ENCODE measurements at places on chromosomes 4 and X. TPM values are rescaled to one million over a fixed set of nuclear protein-coding genes. Genes with fewer than 3 reads are reported as not detected.

- DNase-seq = peak; percentile 51
Observed at GRCh38 chr4:67700116-67700737, 728 bp downstream of the UBA6 start.

DNA sequence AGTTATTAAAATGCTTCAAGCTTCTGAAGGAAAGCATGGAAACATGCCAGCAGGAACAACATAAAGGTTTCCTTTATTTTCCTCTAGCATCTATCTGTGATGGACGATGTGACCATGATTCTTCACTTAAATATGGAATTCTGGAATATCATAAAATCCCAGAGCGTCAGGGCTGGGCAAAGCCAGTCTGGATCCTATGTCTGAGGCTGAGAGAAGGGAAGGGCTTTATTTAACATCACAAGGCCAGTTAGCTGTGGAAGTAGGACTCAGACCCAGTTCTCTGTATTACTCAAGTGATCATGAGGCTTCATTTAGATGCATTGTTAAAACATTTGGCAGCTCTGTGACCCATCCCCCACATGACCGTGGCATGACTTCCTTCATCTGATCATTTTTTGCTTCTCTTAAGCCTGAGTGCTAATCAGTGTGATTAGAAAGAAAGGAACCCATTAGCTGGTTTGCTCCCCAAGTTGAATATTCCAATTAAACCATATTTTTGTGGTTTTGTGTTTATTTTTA lies 40.9 kb upstream of the EOLA2 start:
- DNase-seq = no peak

- peak; percentile 16 for DNase-seq
Observed at GRCh38 chr4:130336585-130337217, 1240.7 kb downstream of the C4orf33 start.

GRCh38 chr4:40587351-40587750 lies 42.3 kb downstream of the RBM47 start:
- no peak for DNase-seq

- DNase-seq = no peak
Observed at GRCh38 chr4:73892966-73893365, 23.8 kb downstream of the CXCL1 start.

DNA sequence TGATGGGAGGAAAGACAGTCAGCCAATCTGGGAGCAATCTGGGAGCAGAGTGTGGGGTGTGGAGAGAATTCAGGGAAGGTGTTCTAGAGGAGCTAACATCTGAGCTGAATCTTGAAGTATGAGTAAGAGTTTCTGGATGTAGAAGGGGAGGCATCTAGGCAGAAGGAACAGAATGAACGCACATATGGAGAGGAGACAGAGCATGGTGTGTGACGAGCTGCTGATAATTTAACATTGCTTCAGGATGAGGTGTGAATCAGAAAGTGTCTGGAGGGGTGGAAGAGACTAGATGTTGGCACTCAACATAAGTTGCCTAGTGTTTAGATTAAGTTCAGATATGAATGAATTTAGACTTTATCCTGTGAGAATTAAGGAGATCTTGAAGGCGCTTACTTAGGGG lies 58.9 kb downstream of the CPE start:
- no peak for DNase-seq

- DNase-seq = no peak
Observed at GRCh38 chrX:138298268-138298667, 413.2 kb downstream of the FGF13 start.

GRCh38 chr4:173827707-173828106 lies 297.7 kb upstream of the HAND2 start:
- DNase-seq = peak; percentile 13

GRCh38 chrX:12330841-12331240 lies 192.6 kb downstream of the FRMPD4 start:
- DNase-seq = peak; percentile 40

- no peak for DNase-seq
Observed at GRCh38 chr4:172802032-172802431, 366.6 kb upstream of the GALNT7 start.

DNA sequence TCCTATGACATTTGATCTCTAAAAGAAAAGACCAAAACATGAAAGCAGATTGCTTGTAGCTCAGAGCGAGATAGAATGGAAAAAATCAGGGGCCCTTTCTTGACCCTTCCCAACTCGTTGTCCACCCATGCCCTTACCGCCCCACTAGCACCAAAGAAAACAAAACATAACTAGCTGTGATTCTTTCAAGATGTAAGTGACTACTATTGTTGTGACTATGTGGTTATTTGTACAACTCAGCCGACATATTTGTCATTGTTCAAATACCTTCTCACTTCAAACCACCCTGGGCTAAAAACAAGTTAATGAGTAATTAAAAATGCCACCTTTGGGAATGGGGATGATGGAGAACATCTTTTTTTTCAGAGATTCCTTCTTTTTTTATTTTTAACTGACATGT lies 171.2 kb upstream of the GPC4 start:
- DNase-seq = peak; percentile 2

- no peak for DNase-seq
Observed at GRCh38 chr4:180669680-180670079, 1573.5 kb upstream of the TENM3 start.

DNA sequence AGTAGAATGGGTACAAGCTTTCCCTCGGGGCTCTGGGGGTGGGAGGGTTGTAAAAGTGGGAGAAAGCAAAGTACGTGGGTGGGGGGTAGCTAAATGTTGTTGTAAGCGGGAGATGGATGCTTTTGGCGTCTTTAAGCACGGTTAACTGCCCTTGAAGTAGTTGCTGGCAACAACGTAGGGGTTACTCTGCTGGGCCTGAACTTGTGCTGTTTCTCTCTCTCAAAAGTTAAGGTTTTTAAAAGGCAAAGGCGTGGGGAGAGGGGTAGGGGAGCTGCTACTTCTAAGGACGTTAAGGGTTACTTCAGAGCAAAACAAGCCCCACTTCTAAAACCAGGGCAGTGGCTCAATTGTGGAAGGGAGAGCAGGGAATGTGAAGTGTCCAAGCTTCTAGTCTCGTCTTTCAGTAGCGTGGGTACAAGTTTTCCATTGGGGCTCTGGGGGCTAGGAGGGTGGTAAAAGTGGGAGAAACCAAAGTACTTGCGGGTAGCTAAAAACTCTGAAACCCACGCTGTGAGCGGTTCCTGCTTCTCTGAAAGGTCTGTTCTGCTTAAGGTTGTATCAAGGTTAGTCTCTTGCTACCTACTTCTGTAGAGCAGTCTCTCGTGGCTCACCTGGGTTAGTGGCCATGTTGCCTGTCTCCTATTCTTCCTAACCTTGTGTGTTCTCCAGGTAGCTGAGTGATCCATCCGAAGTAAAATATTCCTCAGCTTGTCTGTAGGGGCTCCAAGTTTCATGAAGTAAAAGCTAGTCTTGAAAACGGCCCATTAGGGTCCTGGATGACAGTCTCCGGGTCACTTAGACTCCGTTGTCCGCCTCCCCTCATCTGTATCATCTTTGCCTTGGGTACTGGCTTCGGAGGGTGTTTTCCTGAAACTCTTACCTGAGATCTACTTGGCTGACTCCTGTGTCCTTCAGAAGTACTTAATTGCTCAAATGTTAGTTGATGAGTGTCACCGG lies 1.7 kb upstream of the WDR1 start:
- no peak for DNase-seq

DNA sequence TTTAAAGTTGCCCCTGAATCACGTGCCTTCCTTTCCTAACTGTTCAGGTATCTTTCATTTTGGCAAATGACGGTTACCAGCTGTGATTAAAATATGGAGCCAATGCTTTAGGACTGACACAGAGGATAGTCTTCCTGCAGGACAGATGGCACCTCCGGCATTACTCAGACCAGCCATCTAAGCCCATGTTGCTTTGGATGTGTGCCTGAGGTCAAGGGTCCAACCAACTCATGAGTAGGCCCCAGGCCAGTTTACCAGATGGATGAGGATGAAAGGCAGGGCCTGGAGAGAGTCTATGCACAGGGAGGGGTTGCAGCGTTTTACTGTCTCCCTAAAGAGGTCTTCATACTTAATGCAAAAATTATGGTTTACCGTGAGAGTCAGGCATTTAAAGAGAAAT lies 174.0 kb upstream of the GATB start:
- DNase-seq = no peak

GRCh38 chr4:1591107-1591506 lies 93.0 kb downstream of the FAM53A start:
- no peak for DNase-seq

DNA sequence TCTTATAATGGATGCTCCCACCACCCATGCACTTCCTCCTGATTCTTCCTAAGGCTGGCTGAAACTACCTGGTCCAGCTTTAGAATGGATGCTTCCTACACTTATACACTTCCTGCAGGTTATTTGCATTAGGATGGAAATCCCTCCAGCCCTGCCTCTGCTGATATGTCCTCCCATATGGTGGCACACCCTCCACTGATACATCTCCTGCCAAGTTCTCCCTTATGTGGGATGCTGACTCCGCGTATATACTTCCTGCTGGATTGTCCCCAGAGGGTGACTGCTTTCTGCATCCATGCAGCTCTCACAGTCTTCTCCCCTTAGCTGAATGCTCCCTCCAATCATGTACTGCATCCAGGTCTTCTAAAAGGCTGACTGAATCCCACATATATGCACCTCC lies 254.6 kb upstream of the FAM47C start:
- no peak for DNase-seq

- DNase-seq = no peak
Observed at GRCh38 chrX:17933856-17934255, 72.8 kb upstream of the RAI2 start.

DNA sequence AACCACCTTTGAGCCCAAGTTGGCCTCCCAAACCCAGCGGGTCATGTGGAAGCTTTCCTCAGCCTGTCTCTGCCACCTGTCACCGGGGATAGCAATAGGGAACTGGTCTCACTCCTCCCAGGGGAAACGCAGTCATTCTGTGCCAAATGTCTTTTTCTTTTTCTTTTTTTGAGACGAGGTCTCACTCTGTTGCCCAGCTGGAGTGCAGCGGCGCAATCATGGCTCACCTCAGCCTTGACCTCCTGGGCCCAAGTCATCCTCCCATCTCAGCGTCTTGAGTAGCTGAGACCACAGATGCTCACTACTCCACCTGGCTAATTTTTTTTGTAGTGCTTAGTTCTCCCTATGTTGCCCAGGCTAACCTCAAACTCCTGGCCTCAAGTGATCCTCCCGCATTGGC lies 40.3 kb downstream of the MED28 start:
- DNase-seq = no peak

GRCh38 chr4:108342325-108342970 lies 173.7 kb upstream of the LEF1 start:
- no peak for DNase-seq

GRCh38 chr4:15912236-15912635 lies 26.3 kb downstream of the FGFBP1 start:
- no peak for DNase-seq

- no peak for DNase-seq
Observed at GRCh38 chr4:104967034-104967401, 179.7 kb upstream of the TET2 start.

DNA sequence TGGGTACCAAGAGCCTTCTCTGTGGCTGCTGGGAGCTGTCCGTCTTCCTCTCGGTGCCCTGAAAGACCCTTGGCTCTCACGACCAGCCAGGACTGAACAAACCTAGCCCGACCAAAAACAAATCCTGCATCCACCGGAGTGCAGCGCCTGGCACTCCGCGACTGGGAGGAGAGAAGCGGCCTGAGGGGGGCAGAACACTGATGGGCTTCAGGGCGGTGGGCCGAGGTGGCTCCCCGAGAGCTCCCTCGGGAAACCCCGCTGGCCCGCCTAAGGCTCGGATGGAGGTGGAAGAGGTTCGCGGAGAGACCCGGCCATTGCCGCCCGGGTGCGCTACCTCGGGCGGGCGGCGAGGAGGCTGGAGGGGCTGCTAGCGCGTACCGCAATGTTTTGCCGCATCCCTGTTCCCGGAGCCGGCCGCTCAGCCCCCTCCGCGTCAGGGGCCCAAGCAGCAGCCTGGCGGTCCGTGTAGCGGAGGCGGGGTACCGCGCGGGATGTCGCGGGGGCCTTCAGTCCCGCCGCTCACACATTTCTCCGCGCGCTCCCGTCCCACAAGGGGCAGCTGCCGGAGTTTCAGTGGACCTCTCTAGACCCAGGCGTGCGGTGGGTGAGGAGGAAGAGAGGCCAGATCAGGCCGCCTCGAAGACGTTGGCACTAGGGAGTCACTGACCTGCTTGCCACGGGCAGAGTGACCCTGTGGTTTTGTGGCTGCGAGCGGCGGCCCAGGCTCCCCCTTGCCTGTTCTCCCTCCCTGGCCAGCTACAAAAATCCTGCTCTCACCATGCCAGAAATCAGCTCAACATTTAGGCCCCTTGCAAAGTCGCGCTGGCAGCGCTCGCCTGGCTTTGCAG lies 2.2 kb downstream of the SLITRK4 start:
- no peak for DNase-seq

- no peak for DNase-seq
Observed at GRCh38 chrX:140608111-140608510, 101.4 kb upstream of the LINC00632 start.

DNA sequence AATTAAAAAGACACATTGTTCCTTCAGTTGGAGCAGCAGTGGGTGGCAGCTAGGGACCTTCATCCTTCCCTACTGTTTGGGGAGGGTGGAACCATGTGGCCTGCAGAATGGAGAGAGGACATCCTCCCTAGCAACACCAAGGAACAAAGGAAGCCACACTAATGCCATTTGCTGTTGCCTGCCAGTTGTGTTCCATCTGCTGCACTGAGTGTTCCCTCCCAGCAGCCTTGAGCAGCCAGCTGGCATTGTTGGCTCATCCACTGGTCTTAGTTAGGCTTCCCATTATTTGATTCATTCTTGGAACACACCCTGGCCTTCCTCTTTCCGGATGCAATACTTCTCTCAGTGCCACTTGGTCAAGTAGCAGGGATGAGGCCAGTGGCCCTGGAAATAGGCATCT lies 25.0 kb upstream of the HMGB3 start:
- DNase-seq = no peak

DNA sequence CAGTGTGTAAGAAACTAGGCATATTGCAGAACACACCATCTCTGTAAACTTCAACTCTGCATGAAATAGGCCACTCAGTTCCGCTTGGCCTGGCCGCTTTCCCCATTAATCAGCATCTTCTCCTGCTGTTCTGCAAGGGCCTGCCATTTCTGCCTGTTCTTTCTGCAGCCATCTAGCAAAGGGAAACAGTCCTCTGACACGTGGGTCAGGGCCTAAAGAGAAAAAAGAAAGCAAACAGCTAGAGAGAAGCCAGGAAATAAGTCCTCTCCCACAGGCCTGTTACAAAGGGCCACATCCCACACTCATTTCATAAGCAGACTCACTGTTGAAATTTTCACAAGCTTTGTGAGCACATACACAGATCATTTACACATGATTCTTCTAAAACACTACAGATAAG lies 130.1 kb downstream of the PDE5A start:
- peak; percentile 78 for DNase-seq

DIPK2B gene
- total RNA-seq = not detected

SSX2B gene
- 0.32 TPM for total RNA-seq

TACR3 gene
- total RNA-seq = not detected

NLRP2B gene
- total RNA-seq = not detected

NEXMIF gene
- not detected for total RNA-seq

ARHGAP36 gene
- not detected for total RNA-seq

FREM3 gene
- total RNA-seq = not detected

FAM9A gene
- total RNA-seq = not detected

AMTN gene
- total RNA-seq = not detected

NIPAL1 gene
- 1.6 TPM for total RNA-seq

PDCL2 gene
- total RNA-seq = not detected

FMR1NB gene
- total RNA-seq = not detected

GABRG1 gene
- total RNA-seq = not detected

DCAF4L1 gene
- under 0.01 TPM for total RNA-seq

GIMD1 gene
- not detected for total RNA-seq

HHIP gene
- 1.7 TPM for total RNA-seq

LRCH2 gene
- 5.8 TPM for total RNA-seq
